Stimulated activated CD4-positive, alpha-beta T cell treated with anti-CD3 and anti-CD28 coated beads, Interleukin-12 subunit alpha, Interleukin-12 subunit beta, amount 100 ng/mL, for 48 hours (primary cell): ENCODE measurements at places on chromosomes 12 and 14.

DNA sequence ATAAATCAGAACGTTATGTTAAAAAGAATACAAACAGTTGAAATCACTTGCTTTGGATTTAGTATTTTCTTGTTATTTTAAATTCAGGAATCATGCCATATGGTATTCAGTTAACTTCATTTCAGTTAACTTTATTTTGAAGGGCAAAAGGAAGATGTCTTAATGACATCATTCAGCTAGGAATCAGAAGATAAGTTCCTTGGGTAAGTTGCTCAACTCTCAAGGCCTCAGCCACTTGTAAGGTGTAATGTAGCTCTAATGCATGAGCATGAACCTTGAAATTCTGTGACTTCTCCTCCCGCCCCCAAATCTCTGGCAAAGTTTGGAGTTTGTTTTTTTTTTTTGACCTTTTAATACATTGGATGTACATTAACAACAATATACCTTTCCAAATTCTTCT is 42.6 kb downstream of the FRS2 start:
- DNase-seq = no peak

DNA sequence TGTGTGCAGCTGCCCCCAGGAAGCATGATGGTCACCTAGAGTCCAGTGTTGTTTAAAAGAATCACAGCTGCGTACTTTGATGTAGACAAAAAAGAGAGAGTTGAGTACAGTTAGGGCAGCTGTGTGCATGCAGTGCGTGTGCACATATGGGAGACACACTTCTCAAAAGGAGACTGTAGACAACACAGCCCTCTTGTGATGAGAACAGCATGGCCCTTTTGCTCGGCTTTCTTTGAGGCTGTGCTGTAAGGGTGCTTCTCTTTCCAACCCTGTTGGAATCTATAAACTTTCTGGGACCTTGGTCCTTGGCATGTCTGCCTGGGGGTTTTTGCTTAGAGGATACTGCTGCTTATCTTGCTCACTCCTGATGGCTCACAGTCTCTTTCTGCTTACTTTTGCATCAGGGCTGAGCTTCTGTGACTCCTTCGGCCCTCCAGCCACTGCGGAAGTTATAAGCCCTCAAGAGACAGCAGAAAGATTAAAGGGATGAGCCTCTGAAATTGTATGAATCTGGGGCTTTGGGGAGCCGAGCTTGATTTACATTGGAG is 102.9 kb downstream of the DYRK2 start:
- no peak for DNase-seq

GRCh38 chr12:26748741-26749431 is 84.1 kb downstream of the ITPR2 start:
- no peak for DNase-seq

GRCh38 chr12:121295746-121296617 is 527 bp downstream of the CAMKK2 start:
- DNase-seq = peak; percentile 11

DNA sequence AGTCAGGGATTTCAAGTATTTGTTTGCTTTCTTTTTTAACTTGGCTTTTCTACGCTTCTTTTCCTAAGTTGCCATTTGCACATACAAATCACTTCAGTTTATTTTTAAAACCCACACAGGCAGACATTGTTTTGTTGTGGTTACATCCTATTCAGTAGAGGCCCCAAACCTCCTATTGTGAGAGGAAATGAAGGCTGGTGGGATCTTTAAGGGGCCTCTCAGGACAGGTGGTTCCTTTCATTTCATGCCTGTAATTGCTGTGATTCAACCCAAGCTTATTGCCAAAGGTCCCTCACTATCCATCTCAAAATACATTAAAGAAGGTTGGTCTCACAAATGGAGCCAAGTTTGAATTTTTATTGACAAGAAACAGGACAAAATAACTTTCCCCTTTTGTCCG is 257.1 kb downstream of the ADAMTS20 start:
- DNase-seq = no peak

DNA sequence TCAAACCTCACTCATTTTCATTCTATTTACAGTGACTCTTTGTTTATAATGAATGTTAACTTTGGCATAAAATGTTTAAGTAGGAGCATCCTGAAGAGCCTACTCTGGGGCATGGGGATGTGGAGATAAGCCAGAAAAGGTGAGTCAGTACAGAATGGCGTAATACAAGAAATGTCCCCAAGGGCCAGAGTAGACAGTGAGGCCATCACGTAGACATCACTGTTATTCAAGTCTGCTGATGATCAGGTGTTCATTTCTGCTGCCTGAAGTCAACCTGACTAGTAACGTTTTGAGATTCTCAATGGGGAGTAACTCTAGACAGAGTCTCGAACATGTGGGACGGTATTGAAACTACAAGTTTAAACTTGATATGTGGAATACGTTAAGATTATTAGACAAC is 47.6 kb upstream of the PKP2 start:
- DNase-seq = no peak

- DNase-seq = peak; percentile 25
These were observed at the start of gene SPTB for GRCh38 chr14:64879635-64880220. SPTB (minus strand) TSS chr14:64879907; CDS start chr14:64823094, 56,813 bp downstream.

- DNase-seq = no peak
These were observed 170.7 kb downstream of the NOVA1 start for GRCh38 chr14:26427097-26427496.

DNA sequence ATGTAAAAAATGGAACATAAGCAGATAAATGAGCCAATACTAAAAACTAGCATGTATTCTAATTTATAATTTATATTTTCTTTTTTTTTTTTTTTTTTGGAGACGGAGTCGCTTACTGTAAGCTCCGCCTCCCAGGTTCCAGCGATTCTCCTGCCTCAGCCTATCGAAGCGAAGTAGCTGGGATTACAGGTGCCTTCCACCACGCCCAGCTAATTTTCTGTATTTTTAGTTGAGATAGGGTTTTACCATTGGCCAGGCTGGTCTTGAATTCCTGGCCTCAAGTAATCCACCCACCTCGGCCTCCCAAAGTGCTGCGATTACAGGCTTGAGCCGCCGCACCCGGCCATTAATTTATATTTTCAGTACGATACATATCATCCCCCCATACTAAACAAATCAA is 2.7 kb downstream of the MAPK1IP1L start:
- DNase-seq = no peak

DNA sequence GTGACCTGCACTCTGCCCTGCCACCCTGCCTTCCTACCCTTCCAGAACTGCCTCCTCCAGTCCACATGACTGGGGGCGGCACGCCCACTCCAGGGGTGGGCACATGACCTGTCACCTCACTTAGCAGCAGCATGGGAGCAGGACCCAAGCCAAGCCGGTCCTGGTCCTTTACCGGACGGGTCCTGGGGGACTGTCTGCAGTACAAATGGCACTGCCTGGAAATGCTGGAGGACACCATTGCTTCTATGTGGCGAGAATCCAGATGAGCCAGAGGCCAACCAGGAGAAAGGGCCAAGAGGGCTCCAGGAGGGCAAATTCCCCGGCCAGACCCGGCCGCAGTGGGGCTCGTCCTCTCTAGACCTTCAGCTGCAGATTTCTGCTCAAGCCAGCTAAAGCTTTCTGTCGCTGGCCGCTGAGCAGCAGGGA is 33.1 kb downstream of the ITPK1 start:
- no peak for DNase-seq

DNA sequence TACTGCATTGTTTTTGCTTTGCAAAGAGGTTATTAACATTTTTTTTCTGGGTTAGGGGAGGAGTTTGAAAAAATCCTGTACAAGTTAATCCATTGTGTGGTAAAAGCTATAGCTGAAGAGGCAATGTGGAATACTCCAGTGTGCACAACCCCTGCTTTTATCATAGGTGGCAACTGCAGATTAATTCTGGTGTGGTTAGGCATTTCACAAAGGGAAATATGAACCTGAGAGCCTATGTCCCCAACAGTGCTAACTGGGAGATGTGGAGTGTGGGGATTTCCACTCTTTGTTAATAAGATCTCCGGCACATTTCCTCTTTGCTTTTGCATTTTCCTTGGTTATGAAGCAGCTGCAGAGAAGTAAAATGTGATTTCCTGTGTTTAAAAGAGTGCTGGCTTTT is 33.6 kb downstream of the PRORP start:
- no peak for DNase-seq

- DNase-seq = no peak
These were observed 16.1 kb downstream of the WNK1 start for GRCh38 chr12:768434-768833.

GRCh38 chr14:75399843-75400775 is 27.7 kb upstream of the JDP2 start:
- DNase-seq = no peak

- peak; percentile 76 for DNase-seq
These were observed 25.6 kb upstream of the MAP1LC3B2 start for GRCh38 chr12:116533343-116534251.

DNA sequence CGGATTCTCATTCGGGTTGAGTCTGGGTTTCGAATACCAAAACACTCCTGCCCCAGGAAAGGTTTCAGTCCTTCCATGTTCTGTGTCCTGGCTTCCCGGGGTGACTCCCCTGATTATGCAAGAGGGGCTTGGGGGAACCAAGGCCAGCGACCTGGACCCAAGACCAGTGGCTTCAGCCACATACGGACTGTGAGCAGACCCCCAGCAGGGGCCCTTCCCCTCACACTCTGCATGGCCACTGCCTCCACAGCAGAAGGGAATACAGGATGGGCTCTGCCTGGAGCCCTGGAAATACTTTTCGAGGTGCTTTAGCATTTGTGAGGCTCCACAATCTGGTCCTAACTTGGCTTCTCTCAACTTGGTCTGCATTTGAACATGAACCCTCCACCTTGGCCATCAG is 19.1 kb downstream of the HDAC7 start:
- DNase-seq = no peak

DNA sequence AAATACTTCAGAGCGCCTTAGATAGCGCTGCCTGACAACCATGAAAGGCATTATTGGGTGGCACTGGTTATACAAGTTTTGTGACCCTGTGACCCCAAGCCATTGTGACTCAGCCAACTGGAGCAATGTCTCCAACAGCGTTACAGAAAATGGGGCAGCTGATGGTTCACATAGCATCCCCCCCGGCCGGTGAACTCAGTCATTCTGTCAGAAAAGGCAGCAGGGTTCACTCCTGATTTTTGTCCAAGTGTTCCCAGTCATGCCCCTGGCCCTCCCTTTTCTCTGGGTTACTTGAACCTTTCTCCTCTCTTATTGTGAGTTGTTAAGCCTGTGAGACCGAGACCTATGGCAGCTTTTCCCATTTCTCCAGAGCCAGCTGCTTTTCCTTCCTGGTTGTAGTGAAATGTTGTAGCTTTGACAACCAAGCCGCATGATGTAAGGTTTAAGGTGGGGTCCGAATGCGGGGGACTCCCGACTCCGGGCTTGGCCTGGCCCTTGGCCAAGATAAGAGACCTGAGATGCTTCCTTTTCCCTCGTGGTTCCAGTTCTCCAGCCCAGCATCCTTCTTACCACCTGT is 22.0 kb downstream of the CD9 start:
- no peak for DNase-seq

DNA sequence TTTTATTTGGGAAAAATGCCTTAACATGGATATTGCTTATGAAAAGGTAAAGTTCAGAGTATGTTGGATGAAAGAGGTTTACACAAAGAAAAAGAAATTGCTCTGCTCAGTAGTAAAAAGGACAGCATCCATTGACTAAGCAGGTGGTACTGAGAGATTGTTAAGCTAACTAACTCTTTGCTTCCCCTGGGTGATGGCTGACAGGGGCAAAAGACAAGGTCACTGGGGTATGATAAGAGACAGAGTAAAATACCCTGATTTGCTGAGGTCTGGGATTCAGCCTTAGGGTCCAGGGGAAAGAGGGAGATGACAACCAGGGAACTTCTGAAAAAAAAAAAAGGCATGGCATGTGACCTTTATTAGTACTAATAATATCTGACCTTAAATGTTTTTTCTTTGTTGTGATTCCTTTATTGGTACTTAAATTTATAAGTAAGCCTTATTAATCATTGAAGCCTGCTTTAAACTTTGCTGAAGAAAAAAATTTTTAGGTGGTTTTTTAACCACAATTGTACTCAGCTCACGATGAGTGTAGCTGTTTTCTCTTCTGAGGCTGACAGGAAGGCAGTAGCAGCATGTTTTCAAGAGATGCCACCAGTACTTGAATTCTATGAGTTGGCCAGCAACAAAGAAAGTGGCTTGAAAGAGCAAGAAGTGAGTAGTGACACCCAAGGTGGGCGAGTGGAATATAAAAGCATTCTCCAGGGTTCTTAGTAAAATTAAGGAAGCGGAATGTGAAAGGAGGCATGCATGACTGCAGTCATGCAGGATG is 43.7 kb upstream of the KITLG start:
- DNase-seq = no peak

DNA sequence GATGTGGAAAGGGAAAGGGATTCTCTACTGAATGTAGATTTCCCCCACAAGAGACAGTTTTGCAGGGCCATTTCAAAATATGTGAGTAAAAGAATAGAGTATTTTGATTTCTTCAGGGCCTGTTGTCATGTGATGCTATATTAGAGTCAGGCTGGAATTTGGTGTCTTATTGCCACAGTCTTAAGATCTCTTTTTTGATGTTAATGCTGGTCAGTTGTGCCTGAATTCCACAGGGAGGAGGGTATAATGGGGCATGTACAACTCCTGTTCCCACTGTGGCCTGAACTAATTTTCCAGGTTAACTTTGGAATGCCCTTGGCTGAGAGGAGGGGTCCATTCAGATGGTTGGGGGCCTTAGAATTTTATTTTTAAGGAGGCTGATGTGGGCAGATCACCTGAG is 111.0 kb upstream of the MAX start:
- no peak for DNase-seq

DNA sequence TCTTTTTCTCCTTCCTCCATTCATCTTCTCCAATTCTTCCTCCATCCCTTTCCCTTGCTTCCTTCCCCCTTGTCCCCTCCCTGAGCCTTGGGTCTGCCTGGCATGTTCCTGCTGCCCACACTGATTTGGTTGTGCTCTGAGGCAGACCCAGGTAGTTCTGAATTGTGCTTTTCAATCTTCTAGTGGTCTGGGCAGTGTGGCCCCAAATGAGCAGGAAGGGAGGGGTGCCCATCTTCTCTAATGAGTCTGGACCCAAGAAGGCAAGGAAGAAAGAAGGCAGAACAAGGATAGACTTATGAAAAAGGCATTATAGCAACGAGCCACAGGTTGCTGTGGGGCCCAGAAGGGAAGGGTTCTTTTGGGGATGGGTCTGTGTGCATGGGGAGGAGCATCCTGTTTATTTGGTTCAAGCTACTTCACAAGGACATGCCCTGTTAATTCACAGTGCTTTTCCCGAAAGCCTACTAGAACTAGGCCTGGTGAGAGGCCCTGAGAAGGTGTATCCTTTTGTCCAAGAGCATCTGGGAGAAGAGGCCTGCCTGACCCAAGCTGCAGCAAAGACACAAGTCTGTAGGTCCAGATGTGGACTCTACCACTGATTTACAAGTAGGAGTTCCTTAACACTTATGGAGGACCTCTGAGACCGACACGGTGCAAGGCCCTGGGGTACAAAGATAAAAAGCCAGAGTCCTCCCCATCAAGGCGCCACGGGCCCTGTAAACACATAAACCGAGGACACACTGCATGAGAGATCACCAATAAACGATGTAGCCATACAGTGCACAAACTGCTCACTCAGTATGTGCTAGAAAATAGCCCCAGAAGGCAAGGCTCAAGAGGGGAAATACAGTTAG is 1.1 kb upstream of the SUSD6 start:
- DNase-seq = no peak
